Hematopoietic multipotent progenitor cell (in vitro differentiated cells): ENCODE measurements at places on chromosomes 11 and 22. TPM values are rescaled to one million over a fixed set of nuclear protein-coding genes. Genes with fewer than 3 reads are reported as not detected.
A peak's percentile ranks its signal among the peaks of the same experiment; 100 is the strongest.

- DNase-seq: no peak
These were observed 988.6 kb downstream of the BRD1 start for GRCh38 chr22:48838846-48839730.

GRCh38 chr11:118939953-118940598 is 14.3 kb upstream of the BCL9L start:
- DNase-seq: peak; percentile 59

DNA sequence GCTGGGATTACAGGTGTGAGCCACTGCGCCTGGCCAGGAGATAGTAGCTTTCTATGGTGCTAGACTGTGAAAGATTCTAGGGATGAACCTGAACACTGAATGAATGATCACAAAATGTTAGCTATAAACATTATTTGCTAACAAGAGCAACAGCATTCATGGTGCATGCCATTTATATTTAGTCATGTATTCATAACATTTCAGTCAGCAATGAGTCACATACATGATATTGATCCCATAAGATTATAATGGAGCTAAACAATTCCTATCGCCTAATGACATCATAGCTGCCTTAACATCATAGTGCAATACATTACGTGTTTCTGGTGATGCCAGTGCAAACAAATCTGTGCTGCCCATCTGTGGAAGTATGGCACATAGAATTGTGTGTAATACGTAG is 164.1 kb downstream of the ARHGAP42 start:
- DNase-seq: no peak

DNA sequence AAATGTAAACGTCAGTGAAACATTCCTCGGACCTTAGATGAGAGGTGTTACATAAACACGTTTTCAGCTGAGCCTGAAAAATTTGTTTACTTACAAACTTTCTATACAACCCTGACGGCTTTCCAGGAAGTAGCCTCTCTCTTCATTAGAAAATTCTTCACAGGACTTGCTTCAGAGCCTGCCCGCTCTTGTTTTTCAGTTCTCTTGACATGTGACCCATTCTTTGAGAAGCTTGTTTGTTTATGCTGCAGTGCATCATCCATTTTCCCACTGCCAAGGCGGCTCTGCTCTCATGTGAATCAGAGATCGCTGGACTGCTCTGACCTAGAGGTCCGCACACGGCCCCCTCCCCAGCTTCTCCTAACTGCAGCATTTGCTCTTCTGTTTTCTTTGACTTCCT is 47.9 kb upstream of the ARHGAP42 start:
- DNase-seq: no peak

- no peak for DNase-seq
These were observed 7.5 kb downstream of the FREY1 start for GRCh38 chr11:45899448-45900174.

DNA sequence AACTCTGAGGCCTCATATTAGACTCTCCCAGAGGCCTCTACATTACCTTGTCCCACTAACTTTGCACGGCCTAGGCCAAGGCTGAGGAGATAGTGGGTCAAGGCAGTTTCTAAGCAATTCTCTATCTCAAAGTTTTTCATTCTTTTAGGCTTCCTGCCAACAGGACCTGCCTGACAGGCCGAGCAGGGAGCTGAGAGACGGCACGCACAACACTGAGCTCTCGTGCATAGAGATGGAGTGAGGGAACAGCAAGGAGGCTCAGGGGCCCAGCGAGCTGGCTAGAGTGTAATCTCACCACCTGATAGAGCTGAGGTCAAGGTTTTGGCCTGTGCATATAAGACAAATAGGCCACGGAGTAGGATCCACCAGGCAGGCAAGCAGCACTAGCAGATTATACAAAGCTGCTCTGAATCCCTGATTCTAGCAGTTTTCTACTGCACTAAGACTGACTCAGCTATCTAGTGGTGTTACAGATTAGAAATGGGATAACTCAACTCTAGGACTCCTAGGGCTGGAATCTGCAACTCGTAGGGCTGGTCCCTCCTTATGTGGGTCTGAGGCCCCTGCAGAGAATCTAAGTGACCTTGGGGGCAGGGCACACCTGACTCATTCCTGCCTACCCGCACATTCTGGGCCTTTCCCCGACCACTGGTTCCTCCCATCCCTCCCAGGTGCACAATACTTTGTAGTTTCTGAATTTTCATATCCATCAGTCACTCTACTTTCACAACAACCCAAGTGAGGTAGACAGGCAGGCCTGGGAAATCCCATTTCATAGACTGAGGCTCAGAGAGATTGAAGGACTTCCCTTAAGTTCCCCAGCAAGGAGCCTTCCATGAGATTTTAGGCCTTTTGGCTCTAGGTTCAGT is 1.7 kb downstream of the CYB5R2 start:
- no peak for DNase-seq

DNA sequence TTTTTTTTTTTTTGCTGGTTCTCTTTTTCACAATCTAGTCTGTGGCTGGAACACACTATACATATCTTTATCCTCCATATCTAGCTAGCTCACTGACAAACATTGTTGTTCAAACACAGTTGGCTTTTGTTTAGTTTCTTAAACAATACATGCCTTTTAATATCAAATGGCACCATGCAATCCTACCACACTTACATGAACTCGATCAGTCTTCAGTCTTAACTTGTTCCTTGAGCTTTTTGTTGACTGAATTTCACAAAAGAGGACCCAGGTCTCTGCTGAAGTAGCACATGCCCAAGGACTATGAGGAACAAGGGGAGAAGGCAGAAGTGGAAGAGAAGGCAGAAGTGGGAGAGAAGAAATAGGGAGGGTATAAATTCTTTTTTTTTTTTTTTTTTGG is 25.5 kb downstream of the TMEM123 start:
- DNase-seq: no peak

DNA sequence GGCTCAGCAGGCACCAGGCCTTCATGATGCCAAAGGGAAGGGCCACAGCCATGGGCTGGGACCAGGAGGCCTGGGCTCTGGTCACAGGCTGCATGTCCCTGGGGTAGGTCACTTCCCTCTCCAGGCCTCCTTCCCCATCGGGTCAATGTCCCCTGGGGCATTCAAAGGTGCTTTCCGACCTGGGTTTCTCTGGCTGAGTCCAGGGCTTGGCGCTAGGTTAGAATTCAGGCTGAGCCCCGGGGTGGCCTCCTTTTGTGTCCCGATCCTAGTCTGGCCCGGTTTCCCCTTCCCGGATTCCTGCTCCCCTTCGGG is 12.2 kb downstream of the MAFF start:
- DNase-seq: no peak

- no peak for DNase-seq
These were observed 55.9 kb upstream of the CD44 start for GRCh38 chr11:35083181-35083430.

GRCh38 chr11:129190087-129190486 is 2.0 kb downstream of the ARHGAP32 start:
- DNase-seq: no peak

GRCh38 chr22:23144932-23145877 is at the start of gene RAB36:
Gene RAB36, plus strand, starts transcription at chr22:23145477. Its CDS starts 1,140 bp downstream, at chr22:23146617.
- peak; percentile 89 for DNase-seq

GRCh38 chr22:16955678-16956210 is 52.3 kb downstream of the GAB4 start:
- DNase-seq: no peak

DNA sequence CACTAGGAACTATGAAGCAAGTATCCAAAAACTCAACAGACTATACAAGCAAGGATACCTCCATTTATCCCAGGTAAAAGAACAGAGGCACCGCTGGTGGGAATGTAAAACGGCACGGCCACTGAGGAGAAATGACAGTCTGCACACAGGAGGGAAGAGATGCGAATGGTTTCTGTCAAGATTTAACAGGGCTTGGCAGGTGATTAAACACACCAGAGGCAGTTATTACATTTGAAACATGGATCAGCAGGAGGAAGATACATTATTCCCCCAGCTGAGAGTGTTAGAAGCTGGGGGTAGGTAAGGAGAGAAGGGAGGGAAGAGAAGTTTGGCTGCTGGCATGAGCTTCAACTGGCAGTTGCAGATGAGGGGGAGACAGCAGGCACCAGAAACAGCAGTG is 30.2 kb downstream of the ATP6V1E1 start:
- no peak for DNase-seq

GRCh38 chr11:121449123-121449522 is 3.0 kb upstream of the SORL1 start:
- DNase-seq: no peak

DNA sequence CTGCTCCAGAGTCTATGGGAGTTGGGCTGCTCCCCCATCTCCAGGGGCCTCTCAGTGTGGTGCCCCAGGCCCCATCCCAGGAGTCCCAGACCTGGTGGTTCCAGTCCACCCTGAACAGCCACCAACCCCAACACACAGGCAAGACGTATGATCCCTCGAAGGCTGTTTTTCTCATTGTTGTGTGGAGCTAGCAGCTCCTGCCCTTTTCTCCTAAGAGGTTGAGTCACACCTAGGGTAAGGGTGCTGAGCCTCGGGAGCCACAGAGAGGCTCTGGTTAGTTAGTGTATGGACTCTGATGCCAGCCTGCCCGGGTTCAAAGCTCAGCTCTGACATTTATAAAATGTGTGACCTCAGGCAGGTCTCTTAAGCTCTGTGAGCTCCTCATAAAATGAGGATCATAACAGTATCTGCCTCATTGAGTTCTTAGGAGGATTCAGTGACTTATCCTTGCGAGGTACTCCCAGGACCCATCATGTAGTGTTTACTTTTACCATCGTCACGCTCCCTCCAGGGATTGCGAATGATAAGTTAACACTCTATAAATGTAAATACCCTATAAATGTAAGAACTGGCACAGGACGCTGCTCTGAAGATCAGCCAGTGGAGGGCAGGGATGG is 47.2 kb downstream of the FBLN1 start:
- no peak for DNase-seq

GRCh38 chr11:114008331-114008730 is 33.4 kb downstream of the HTR3A start:
- no peak for DNase-seq

DNA sequence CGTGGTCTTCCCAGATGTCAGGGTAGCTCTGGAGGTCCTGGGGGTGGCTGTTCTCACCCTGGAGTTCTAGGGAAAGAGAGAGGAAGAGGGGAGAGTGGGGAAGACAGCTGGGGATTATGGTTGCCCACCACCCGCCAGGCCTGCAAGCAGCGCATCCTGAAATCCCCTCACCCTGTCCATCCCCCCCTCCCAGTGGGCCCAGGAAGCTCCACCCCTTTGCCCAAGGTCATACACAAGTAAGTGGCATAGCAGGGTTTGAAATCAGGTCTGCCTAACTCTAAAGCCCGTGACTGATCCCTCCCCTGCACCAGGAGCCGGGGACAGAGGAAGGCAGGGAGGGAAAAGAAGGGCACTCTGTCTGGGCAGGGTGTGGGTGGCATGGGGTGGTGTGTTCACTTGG is 105.3 kb downstream of the NECTIN1 start:
- no peak for DNase-seq

GRCh38 chr11:119694334-119694733 is 34.7 kb downstream of the NECTIN1 start:
- peak; percentile 74 for DNase-seq

- no peak for DNase-seq
These were observed 63.0 kb downstream of the PTPRJ start for GRCh38 chr11:48043111-48043990.

GRCh38 chr11:86708669-86709068 is 36.3 kb upstream of the ME3 start:
- no peak for DNase-seq

- no peak for DNase-seq
These were observed 19.9 kb upstream of the SCN3B start for GRCh38 chr11:123674297-123674696.

GRCh38 chr22:48945621-48946458 is 881.8 kb downstream of the BRD1 start:
- no peak for DNase-seq

DNA sequence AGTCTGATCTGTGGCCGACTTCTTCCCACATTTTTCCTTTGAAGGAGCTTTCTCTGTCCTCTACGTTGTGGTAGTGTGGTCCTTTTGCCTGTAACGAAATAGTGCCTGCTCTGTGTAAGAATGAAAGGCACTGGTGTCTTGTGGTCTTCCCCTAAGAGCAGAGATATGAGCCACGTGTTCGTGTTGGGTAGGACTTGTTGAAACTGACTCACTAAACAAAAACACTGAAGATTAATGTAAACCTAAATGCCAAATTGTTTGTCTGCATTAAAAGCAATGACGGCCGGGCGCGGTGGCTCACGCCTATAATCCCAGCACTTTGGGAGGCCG is 10.1 kb upstream of the RPS3 start:
- no peak for DNase-seq

DNA sequence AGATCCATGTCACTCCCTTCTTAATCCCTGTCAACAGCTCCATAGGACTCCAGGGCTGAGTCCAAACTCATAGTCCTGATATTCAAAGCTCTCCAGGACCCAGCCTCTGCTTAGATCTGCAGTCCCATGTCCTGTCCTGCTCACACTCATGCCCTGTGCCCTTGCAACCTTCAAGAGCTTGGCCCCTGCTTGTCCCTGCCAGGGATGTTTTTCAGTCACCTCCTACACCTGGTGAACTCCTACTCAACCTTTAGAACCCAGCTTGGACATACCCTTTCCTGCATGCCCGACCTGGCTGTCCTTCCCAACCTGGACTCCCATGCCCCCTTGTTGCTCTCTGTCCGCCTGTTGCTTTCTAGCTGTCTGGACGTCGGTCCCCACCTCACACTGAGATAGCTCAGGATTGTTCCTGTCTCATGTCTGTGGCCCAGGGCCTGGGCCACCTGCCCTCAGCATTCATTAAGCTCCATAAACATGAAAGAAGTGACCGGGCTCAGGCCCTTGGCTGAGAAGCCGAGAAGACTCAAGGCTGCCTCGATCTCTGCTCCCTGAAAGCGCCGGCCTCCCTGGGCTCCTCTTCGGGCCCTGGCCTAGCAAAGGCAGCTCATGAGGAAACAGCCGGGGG is 48.8 kb upstream of the RTL6 start:
- DNase-seq: no peak

The TSGA10IP gene
- total RNA-seq: not detected

The SHISA8 gene
- total RNA-seq: under 0.01 TPM

The TPBGL gene
- under 0.01 TPM for total RNA-seq

The MMP7 gene
- 1.3 TPM for total RNA-seq

The MRGPRE gene
- not detected for total RNA-seq

The ZP1 gene
- total RNA-seq: not detected

The CARNS1 gene
- 3.0 TPM for total RNA-seq

The ART5 gene
- total RNA-seq: under 0.01 TPM

The RIBC2 gene
- total RNA-seq: 0.54 TPM

The PTPN5 gene
- under 0.01 TPM for total RNA-seq

The MYEOV gene
- not detected for total RNA-seq
